Uterus (tissue), 4 donors: ENCODE measurements at places on chromosomes 16 and 17. TPM values are rescaled to one million over a fixed set of nuclear protein-coding genes. Genes with fewer than 3 reads are reported as not detected.

GRCh38 chr16:65660390-65660789 is 538.5 kb upstream of the CDH11 start:
- H3K4me1 ChIP-seq, result no peaks in the 10 kb centered on the region
- no peaks in the 10 kb centered on the region for H3K36me3 ChIP-seq
- H3K27me3 ChIP-seq, result no peaks in the 10 kb centered on the region
- DNase-seq, result no peak
- no peak overlapping the region for H3K4me3 ChIP-seq
- H3K27ac ChIP-seq, result no peak overlapping the region

GRCh38 chr16:14641926-14642325 is 9.2 kb downstream of the BFAR start:
- no peak overlapping the region for H3K4me3 ChIP-seq
- H3K36me3 ChIP-seq, result no peaks in the 10 kb centered on the region
- H3K4me1 ChIP-seq, result no peaks in the 10 kb centered on the region
- H3K27me3 ChIP-seq, result no peaks in the 10 kb centered on the region

NUBP2 gene
- total RNA-seq, result 40.6 TPM

DNAH17 gene
- total RNA-seq, result not detected

TP53TG3B gene
- total RNA-seq, result not detected

RCVRN gene
- not detected for total RNA-seq
